Stimulated activated CD8-positive, alpha-beta memory T cell treated with anti-CD3 and anti-CD28 coated beads, Interleukin-15, amount 100 ng/mL, for 24 hours (primary cell): ENCODE measurements at places on chromosomes 11 and 22.

DNA sequence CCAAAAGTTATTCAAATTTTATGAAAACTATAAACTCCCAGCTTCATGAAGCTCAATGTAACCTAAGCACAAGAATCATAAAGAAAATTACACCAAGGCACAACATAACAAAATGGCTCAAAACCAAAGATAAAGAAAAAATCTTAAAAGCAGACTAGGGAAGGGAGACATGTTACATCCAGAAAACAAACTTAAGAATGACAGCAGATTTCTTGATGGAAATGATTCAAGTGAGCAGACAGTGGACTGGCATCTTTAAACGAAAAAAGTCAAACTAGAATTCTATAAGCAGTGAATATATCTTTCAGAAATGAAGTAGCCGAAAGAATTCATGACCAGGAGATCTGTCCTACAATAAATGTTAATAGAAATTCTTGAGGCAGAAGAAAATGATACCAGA, 75.6 kb downstream of the SHANK2 start:
- no peak for DNase-seq

DNA sequence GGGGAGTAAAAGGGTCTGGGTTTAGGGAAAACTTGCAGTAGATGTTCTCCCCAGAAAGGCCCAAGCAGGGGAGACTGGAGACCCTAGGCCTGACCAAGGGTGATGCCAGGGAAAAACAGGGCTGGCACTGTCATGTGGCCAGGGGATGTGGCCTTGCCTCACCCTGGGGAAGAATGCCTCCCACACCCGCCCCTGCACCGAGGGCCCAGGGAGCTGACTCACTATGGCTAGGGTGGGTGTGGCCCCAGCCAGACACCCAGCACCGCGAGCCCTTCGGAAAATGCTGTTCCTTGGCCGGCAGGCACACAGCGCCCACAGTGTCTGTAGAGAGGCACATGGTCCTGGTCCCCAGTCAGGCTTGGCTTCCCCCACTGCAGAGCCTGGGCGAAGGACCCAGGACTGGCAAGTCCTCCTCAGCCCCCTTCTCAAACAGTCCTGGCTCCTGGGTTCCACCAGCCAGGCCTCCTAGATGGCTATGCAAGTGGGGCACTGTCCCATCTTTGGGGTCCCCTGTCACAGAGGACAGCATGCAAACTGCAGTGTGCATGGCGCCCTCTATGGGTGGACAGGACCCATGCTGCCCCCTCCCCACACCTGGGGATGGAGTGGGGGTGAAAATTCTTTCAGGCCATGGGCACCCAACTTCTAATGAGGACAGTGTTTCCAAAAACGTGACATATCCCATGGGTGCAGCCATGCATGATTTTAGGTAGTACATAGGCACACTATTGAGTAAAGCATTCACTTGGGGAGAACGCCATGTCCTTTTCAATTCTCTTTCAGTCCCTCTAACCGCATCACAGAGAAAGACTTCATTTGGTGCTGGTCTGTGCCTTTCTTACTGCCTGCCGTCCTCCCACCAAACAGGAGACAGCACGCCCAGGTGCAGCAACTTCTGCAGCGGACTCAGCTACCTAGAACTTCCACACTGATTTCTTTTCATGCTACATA, 15.2 kb downstream of the TMPRSS5 start:
- DNase-seq, result no peak

GRCh38 chr11:9251311-9251710, 13.8 kb downstream of the DENND5A start:
- no peak for DNase-seq

GRCh38 chr11:31480930-31481329, 28.5 kb downstream of the IMMP1L start:
- DNase-seq, result no peak

- DNase-seq, result no peak
Observed at GRCh38 chr11:81897639-81898038, 836.0 kb downstream of the FAM181B start.

GRCh38 chr22:28142361-28142961, 223.4 kb upstream of the PITPNB start:
- no peak for DNase-seq

- no peak for DNase-seq
Observed at GRCh38 chr11:88173956-88174355, 1.3 kb downstream of the RAB38 start.

- no peak for DNase-seq
Observed at GRCh38 chr11:31969359-31969702, 121.5 kb upstream of the RCN1 start.

DNA sequence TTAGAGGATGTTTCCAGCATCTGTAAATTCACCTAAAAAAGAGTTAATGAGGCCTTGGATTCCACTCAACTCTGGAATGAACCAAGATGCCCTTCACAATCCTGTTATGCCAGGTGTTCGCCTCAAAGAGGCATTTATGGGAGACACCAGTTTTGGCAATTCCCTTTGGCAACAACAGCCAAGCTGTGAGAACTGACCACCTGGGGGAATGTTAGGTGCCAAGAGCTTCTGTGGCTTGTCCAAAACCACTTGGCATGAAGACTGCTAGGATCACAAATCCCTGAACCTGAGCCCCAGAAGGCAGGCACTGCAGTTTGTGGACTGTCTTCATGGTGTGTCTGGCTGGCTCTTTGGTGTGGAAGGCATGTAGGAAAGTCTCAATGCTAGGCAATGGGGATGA, 164.4 kb upstream of the BDNF start:
- no peak for DNase-seq

- DNase-seq, result no peak
Observed at GRCh38 chr22:48348855-48349254, 1478.8 kb downstream of the BRD1 start.

- no peak for DNase-seq
Observed at GRCh38 chr11:93196816-93197379, 893 bp downstream of the SLC36A4 start.

- no peak for DNase-seq
Observed at GRCh38 chr11:11349106-11349825, 3.8 kb downstream of the CSNK2A3 start.

DNA sequence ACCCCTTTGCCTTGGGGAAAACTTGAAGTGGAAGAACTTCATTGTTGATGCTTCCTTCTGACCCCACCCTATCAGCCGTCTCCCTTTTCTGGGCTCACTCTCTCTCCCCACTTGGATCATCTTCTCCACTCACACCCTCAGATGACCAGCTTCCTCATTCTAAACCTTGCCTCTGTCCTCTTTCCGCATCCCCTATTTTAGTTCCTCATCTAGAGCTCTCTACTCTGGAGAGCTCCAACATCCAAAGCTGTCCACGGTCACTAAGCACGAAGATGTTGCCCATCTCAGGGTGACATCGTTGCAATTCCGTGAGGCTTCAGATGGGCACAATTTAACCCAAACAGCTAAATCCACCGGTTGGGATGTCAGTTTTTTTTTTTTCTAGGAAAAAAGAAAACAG, 31.6 kb upstream of the ME3 start:
- DNase-seq, result no peak

DNA sequence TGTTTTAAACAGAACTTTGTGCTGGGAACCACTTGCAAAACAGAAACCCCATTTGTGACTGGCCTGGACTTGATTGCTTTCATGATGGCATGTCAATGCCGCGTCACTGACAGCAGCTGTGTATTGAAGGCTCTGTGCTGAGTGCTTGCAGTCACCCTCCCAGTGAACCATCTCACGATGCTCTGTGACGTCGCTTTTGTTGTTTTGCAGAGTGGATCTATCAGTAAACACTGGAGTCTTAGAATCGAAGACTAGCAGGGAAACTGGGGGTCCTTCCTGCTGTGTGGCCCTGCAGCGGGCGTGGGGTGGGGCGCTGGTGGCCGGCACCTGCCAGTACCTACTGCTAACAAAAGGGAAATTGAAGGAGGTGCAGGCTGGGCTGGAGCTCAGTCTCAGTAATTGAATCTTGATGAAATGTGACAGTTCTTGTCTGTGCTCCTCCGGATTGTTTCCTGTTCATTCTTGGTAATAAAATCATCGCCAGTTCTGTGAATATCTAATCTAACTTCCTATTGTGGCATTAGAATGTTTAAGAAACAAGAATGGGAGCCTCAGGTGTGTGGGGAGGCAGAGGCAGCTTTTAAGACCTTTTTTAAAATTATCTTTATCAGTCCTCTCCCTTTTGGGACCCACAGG, 50.5 kb upstream of the PARVG start:
- DNase-seq, result no peak

- no peak for DNase-seq
Observed at GRCh38 chr22:36184433-36185025, 17.1 kb downstream of the APOL4 start.

- DNase-seq, result no peak
Observed at GRCh38 chr22:26482161-26482560, 1.4 kb downstream of the HPS4 start.

DNA sequence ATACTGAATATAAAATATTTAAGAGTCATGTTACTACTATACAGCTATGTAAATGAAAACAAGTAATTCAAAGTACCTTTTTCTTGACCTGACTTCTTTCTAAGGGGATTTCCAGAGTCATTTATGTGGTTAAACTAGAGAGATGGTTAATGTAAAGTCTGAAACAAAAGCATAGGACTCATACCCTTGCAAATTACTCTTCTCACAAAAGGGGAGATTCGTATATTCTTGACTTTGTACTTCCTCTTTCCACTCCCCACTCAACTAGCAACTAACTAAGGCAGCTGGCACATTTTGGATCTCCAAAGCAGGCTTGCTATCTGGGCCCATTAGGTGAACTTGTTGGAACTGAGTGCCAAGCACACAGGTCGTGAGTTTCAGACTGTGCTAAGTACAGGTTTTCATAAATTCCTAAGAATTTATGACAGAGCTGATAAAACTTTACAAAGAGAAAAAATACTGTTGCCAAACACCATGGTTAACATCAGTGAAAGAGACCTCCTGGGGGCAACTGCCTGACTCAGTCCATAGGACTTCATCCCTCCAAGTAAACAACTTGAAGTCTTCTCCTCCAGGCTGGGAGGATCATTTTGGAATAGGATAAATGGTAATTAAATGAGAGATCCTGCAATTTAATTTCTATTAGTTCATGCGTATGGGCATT, 77.0 kb upstream of the DDI1 start:
- DNase-seq, result no peak

DNA sequence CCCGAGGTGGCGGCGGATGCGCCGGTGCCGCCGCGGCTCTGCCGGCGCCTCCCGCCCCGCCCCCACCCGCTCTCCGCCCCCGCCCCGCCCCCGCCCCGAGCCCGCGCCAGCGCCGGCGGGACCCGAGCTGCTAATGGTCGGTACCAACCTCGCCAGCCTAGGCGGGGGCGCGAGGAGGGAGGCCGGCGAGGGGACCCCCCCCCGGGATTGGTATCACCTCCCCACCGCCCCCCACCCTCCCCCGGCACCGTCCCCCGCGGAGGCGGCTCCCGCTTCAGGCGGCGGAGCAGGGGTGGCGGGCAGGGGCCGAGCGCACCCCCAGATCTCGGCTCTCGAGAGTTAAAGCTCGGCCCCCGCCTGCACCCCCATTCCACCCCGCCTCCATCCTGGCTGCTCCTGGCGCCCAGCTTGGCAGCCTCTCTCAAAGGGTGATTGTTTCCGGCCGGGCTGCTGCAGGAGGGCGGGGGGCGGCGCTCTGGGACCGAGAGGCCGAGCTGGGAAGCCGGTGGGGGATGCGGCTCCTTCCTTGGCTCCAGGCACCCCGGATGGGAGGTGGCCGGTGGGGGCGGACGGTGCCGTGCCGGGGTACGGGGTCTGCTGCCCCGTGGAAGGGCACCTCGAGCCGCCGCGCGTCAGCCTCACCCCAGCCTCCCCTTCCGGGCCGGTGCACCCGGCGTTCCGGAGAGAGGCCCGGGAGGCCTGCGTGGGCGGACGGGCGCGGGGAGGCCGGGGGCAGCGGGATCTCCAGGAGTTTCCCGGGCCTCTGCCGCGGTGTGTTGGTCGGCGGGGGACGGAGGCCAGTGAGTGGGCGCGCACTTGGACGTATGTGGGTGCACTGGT, at the start of gene B3GAT1:
TSS of gene B3GAT1 (minus strand) at position 40 of the 840 bp plus-strand sequence. CDS start 24,583 bp downstream, outside the sequence.
- no peak for DNase-seq

- DNase-seq, result no peak
Observed at GRCh38 chr22:38754751-38755154, 1.0 kb downstream of the SUN2 start.

DNA sequence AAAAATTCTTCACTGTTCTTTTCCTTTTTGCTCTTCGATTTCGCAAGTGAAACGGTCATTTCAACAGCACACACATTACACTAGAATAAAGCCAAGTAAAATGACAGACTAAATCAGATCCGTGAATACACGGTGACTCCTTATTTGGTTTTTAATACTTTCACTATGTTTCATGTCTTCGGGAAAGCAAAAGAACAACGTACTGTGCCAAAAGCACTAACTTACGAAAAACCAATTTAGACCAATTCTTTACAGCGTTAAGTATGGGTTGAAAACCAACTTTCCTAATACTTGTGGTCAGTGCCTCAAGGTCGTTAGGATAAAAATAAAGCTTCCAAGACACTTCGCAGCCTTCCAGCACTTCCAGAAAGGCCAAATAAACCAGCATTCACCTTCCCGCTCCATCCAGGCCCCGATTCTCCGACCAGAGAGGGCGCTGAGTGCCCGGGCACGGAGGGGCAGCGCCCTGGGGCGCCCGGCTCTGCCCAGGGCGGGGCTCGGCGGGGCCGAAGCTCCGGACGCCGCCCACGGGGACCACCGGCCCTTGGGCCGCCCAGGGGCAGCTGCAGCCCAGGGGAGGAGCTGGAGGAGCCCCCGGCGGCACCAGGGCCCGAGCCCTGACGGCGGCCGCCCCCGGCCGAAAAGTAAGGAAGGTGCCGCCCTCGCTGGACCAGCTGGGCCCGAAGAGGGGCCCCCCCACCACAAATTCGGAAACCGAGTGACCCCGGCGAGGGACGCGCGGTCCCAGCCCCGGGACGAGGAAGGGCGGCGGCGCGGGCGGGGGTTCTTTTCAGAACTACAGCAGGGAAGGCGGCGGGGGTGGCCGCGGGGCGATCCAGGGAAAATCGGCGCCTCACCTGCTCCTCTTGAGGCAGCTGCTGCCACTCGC, 499 bp downstream of the ATL3 start:
- no peak for DNase-seq

DNA sequence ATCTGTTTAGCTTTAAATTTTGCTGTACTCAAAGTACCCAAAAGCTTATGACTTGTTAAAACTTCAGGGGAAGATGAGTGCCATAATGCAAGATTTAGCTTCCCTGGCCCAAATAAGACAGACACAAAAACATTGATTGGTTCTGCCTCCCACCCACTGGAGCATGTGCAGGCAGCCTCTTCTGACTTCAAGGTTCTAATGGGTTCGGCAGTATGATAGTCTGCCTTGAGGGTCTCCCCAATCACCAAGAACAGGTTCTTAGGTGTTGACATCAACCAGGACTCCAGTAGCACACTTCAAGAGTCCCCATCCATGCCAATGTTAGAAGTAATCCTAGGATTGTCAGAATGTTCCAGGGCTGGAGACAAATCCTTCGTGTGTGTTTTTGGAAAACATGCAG, 12.5 kb downstream of the EIF4G2 start:
- DNase-seq, result no peak

GRCh38 chr11:11039208-11039965, 181.5 kb upstream of the ZBED5 start:
- no peak for DNase-seq

- DNase-seq, result no peak
Observed at GRCh38 chr11:93542811-93543229, 371 bp downstream of the SMCO4 start.

GRCh38 chr11:12841946-12842630, 167.0 kb upstream of the RASSF10 start:
- no peak for DNase-seq

GRCh38 chr11:123145661-123146060, 49.4 kb downstream of the CLMP start:
- DNase-seq, result no peak
